Progenitor cell of endocrine pancreas (in vitro differentiated cells): ENCODE measurements at places on chromosomes 6 and 20. TPM values are rescaled to one million over a fixed set of nuclear protein-coding genes. Genes with fewer than 3 reads are reported as not detected.

The BACH2 gene
- 11.2 and 12.3 TPM in 2 replicates for total RNA-seq

DNA sequence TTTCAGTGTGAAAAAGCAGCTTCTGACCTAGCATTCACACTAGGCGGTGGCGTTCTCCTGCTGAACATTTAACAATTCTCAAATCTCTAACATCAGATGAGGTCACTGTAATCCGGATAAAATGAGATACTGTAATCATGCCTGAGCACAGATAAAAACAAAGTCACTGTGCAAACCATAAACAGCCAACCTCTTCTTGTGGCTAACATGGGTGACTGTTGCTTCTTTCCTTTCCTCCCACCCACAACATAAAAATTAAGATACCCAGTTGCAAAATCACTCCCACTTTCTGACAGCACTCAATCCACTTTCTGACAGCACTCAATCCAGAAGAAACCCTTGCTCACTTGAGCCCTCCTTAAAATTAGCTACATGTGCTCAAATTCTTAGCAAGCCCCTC is 11.5 kb upstream of the ALDH8A1 start:
- DNase-seq = no peak

- DNase-seq = no peak
These were observed 589.7 kb downstream of the CBLN4 start for GRCh38 chr20:55415567-55416142.

DNA sequence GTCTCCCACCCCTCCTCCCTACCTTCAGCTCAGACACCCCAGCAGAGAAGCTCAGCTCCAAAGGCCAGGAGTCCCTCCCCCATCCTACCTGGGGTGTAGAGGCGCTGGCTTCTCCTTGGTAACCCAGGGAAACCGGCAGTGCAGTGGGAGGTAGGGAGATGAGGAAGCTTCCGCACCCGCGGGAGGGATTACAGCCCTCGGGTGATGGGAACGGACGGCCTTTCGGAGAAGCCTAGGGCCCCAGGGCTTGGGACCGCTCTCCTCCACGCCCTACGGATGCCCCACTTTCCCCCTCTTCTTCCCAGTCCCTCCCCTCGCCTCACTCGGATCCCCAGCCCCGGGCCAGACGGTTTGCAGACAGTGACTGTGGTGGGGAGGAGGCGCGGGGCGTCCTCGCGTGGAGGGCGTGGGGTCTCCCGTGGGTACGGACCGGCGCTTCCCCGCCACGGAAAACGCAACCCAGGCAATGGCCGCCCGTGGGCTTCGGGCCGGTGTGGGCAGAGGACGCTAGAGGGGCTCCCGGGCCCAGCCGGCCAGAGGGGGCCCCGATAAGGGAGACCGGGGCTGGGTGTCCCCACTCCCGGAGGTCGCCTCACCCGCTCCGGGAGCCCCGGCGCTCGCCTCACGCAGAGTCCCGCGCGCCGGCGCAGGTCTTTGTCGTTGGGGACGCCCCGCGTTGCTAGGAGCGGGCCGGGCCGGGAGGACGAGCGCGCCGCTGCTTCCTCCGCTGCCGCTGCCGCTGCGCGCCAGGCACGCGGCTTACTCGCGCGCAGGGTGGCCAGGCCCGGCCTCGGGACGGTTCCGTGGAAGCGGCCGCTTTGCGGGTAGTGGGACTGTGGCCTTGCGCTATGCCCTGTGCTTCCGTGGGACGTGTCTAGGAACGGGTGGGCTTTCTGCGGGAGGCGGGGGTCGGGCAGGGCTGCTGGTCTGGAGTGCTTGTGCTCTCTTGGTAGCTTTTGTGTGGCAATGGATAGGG is 15.8 kb downstream of the AARS2 start:
- DNase-seq = peak; percentile 41

GRCh38 chr6:88380083-88380482 is 213.9 kb upstream of the CNR1 start:
- DNase-seq = no peak

The CALHM6 gene
- total RNA-seq = 0.75 and 1.2 TPM in 2 replicates

The JAG1 gene
- total RNA-seq = 260 and 277 TPM in 2 replicates

- no peak for DNase-seq
These were observed 70.6 kb downstream of the NRN1 start for GRCh38 chr6:5936140-5936539.

DNA sequence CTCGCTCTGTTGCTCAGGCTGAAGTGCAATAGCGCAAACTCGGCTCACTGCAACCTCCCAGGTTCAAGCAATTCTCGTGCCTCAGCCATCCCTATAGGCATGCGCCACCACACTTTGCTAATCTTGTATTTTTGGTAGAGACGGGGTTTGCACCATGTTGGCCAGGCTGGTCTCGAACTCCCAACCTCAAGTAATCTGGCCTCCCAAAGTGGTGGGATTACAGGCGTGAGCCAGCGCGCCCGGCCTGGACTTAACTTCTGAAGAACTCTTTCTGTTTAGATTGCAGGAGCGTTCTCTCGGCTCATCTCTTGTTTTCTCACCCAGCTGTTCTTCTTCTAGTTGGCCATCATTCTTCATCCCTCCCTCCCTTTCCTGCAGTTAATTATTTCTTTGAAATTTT is 30.3 kb downstream of the GTF2H5 start:
- no peak for DNase-seq
